ENCODE measurements at places on chromosomes 7 and 10.

DNA sequence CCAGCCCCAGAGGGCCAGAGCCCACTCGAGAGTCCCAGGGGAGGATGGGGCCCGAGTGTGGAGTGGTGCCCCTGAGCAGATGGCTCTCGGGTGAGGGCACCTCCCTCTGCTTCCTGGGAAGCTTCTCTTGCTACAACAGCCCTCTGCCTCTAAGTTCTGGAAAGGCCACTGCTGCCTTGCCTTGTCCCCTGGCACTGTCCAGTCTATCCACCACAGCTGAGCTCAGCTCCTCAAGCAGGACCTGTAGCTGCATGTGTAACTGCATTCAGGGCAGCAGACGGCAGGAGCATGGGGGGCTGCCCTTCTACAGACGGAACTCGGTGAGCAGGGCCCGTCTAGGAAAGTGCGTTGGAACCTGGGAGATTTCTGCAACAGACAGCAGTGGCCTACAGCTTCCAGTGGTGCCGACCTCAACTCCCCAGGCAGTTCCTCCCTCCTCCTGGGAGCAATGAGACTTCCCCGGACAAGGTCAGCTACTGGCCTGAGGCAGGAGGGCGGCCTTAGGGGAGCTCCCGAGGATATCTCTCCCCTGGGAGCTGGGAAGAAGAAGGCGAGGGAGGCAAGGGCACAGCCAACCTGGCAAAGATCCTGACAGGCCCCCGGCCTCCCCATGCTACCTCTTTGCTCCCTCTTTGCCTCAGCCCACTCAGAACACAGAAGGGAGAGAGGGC lies 88.5 kb downstream of the DLG5 start:
- no peak for DNase-seq

GRCh38 chr7:105139381-105139780 lies 125.4 kb downstream of the KMT2E start:
- no peak for DNase-seq

GRCh38 chr7:45704683-45705016 lies 130.5 kb downstream of the ADCY1 start:
- DNase-seq, result no peak

GRCh38 chr7:28957751-28958234 lies 337 bp downstream of the TRIL start:
- no peak for DNase-seq

GRCh38 chr7:155483868-155484325 lies 26.0 kb downstream of the EN2 start:
- DNase-seq, result no peak

- DNase-seq, result no peak
Measured at GRCh38 chr7:69803699-69804516, 205.6 kb downstream of the AUTS2 start.

DNA sequence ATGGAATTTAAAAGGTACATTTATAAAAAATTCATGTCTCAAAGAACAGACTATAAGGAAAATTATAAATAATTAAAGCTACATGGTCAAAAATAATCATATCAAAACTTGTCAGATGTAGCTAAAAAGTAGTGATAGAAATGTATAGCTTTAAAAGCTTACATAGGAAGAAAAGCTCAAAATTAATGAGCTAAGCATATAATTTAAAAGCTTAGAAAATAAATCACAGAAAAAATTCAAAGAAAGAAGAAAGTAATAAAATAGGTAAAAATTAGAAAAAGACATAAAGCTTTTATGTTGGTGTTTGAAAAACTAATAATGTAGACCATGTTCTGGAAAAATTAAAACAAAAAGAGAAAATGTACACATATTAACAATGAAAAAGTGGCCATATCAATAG lies 5.3 kb downstream of the TCAF1 start:
- DNase-seq, result no peak

- DNase-seq, result no peak
Measured at GRCh38 chr10:79386637-79387465, 39.6 kb downstream of the PPIF start.

DNA sequence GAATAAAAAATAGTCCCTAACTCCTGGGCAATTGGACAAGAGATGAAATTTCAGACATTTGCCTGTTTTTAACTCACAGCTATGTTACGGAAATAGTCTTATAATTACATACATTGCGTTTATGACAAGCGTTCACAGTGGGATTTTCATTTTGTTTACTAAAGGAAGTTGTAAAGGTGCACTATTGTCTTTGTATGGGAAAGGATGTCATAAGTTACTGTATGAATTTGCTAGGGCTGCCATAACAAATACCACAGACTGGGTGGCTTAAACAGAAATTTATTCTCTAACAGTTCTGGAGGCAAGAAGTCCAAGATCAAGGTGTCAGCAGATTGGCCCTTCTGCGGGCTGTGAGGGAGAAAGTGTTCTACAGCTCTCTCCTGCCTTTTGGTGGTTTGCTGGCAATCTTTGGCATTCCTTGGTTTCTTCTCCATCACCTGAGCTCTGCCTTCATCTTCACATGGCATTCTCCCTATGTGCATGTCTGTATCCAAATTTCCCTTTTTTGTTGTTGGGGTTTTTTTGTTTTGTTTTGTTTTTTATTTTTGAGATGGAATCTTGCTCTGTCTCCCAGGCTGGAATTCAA lies 5.6 kb downstream of the NFE2L3 start:
- no peak for DNase-seq

DNA sequence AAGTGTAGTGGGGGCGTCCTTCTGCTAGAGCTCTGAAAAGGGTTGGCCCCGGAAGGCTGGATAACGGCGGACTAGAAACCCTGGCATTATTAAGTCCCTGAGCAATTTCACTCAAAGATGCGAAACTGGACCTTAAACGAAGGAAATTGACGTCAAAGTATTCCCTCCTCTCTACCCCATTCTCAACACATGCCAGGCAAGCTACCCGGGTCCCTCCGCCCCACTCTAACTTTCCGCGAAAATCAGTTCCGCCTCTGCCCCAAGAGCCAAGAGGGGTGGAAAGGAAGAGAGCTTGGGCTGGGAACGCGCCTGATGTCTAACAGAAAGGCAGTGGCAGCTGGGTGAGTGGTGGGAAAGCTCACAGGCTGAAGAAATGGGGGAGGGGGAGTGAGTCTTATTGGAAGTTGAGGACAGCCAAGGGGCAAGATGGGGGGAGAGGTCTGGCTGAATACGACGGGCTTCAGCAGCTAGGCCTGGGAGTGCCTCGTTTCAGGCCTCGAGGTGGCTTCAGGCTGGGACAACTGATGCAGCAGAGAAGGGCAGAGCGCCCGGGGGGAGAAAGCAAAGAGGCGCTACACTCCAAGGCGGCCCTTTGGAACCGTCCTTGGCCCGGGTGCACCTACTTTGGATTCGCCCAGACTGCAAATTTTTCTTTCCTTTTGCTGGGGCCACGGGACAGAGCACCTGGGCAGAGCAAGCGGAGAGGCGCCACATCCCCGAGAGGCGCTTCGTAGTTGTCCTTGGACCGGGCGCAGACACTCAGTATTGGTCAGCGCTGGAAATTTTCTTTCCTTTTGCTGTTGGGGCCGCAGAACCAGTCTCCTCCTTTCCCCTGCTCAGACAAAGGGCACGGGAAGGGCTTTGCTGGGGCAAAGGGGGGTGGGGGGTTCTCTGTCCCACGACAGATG lies 2.0 kb upstream of the FEZF1 start:
- DNase-seq, result no peak

DNA sequence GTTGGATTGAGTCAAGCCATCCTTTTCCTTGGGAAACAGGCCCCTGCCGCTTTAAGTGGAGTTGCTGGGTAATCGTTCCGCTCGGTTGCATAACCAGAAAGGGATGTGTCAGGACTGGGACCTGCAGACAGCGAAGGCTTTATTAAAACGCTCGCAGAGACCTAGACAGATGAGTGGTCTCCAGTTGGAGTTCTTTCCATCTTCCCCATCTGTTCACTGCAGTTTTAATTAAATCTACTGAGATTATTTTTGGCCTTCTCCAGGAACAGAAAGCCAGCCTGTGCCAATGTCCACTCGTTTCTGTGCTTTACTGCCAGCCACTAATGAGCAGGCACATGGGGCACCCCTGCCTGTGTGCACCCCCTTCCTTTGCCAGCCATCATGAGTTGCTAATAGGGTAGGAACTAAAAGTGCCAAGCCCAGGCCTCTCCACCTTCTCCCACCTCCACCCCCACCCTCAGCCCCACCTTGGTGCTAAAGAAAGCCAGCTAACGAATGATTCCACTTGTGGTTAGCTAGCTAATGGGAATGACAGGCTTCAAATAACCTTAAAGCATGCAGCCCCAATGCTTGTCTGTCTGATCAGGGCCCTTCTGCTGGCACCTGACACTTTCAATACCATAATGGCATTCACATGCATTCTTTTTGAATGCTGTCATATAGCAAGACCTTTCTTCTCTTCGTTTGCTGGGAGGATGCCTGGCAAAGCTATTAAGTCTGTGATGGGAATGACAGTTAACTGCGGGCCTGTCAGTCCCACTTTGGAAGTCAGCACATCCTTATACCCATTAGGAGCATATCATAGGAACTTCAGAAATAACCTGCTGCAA lies 556.8 kb upstream of the GALNT17 start:
- no peak for DNase-seq

DNA sequence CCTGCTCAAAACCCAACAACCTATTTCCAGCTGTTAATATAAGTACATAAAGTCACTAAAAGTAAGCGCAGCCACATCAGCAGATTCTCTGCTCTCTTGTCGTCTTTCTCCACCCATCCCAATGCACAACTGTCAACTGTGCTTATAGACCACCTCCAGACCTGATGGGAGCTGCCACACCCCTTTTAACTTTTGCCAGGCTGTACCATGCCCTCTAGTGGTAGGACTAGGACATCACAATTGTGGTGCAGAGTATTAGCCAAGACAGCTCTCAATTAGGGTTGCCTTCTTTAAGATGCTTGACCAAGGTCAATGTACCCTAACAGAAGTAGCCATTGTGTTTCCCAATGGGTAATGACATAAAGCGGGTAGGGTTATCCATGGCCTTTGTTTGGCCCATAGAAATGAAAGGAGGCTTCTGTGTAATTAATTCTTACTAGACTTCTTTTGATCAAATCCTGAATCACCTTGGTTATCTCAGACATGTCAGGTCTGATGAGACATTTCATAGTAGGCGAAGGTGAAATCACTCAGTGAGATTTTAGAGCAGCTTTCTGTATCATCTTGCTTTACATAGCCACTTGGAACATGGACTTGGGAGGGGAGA lies 68.1 kb downstream of the SCRN1 start:
- no peak for DNase-seq

DNA sequence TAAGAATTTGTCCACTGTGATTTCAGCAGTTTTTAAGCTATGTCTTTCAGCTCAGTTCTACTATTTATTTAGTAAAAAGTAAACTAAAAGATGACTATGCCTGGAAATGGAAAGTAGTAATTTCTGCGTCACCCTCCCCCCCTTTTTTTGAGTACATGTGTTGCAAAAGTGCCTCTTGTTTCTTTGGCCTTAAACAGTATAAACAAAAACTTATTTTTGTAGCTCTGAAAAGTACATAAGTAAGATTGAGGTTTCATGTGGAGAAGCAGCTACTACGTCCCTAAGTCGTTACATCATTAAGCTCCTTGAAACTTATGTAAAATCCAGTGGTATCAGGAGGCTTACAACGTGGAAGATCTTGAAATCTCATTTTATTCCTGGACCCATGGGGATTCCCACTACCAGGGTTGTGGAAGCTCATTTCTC lies 46.3 kb upstream of the HBP1 start:
- DNase-seq, result no peak

GRCh38 chr10:86630079-86630478 lies 24.3 kb upstream of the OPN4 start:
- no peak for DNase-seq

DNA sequence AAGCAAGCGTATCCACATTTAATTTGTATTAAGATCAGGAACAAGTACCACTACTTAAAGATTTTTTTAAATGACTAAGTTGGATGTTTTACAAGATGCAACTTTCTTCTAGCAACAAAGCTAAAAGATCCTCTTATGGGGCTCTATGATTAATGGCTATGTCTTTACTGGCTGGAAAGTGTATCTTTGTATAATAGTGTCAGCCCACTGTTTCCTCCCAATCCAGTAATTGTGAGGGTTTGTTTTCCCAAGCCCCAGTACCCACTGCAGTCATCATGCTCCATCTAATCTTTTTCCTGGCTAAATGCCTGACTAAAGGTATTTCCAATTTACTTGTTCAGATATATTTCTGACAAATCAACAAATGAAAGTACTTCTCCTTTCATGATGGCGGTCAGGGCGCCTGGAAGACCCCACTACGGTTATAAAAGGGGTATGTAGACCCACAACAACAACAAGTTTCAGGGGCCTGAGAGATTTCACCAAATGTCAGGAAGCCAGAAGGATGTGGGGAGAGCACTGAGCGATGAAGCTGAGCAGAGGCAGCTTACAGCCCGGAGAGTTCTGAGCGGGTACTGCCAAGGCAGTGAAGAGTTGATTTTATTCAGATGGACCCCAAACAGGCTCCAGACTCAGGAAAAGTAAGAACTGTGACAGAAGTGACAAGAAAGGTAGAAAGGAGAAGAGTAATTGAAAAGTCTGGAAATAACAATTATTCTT lies 222.6 kb upstream of the KLF14 start:
- DNase-seq, result no peak

GRCh38 chr7:22200238-22200637 lies 156.7 kb downstream of the RAPGEF5 start:
- no peak for DNase-seq

GRCh38 chr7:2104716-2105115 lies 128.0 kb downstream of the MAD1L1 start:
- no peak for DNase-seq

- DNase-seq, result no peak
Measured at GRCh38 chr7:81993186-81993585, 223.3 kb upstream of the HGF start.

DNA sequence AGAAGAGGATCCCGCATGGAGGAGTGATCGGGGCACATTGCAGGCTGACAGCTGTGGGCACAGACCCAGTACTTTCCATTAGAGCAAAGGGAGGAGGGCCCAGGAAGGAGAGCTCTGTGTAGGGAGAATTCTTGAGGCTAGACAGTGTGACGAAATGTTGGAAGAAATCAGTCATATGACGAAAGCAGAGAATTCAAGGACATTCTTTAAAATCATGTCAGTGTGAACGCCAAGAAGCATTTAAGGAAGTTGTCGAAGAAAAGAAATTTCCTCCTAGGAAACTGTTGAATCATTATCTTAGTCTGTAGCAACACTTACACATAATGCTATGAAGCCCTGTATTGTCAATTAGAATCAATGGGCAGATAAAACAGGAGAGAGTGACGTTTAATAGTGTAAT lies 191.3 kb upstream of the ADARB2 start:
- DNase-seq, result no peak

All from esophagus squamous epithelium (tissue), 5 donors.